ENCODE measurements at places on chromosomes 2 and 18. TPM values are rescaled to one million over a fixed set of nuclear protein-coding genes. Genes with fewer than 3 reads are reported as not detected.

SFXN5 gene
- 12.8 TPM for total RNA-seq

FABP1 gene
- not detected for total RNA-seq

OSR1 gene
- total RNA-seq: 9.3 TPM

RAD51AP2 gene
- total RNA-seq: not detected

NETO1 gene
- not detected for total RNA-seq

OR6B2 gene
- total RNA-seq: not detected

SH3YL1 gene
- 72.4 TPM for total RNA-seq

RGPD8 gene
- 14.3 TPM for total RNA-seq

MFSD2B gene
- total RNA-seq: not detected

SRBD1 gene
- total RNA-seq: 25.9 TPM

KIAA2012 gene
- not detected for total RNA-seq

NOP58 gene
- total RNA-seq: 73.2 TPM

MRO gene
- 64.8 TPM for total RNA-seq

DSG4 gene
- 0.68 TPM for total RNA-seq

SNED1 gene
- total RNA-seq: 32.0 TPM

THOC1 gene
- total RNA-seq: 29.0 TPM

ACTG2 gene
- total RNA-seq: 1,031 TPM

LONRF2 gene
- 8.2 TPM for total RNA-seq

CXCR2 gene
- 3.0 TPM for total RNA-seq

RTP5 gene
- 0.28 TPM for total RNA-seq

GALNT13 gene
- 0.87 TPM for total RNA-seq

PLCD4 gene
- total RNA-seq: 2.7 TPM

DNER gene
- total RNA-seq: 6.0 TPM

TUBB8B gene
- total RNA-seq: 3.9 TPM

SPATA3 gene
- not detected for total RNA-seq

ITPRIPL1 gene
- 8.9 TPM for total RNA-seq

RIOK3 gene
- total RNA-seq: 44.6 TPM

TMEM169 gene
- total RNA-seq: 1.1 TPM

MYCN gene
- total RNA-seq: 3.5 TPM

TRABD2A gene
- total RNA-seq: not detected

SH3RF3 gene
- total RNA-seq: 1.4 TPM

BMP10 gene
- not detected for total RNA-seq
